Heart left ventricle (tissue), 16 donors: ENCODE measurements at places on chromosomes 6 and 20. TPM values are rescaled to one million over a fixed set of nuclear protein-coding genes. Genes with fewer than 3 reads are reported as not detected.

SRSF12 gene
- polyA plus RNA-seq = 0.28 TPM

GPX5 gene
- not detected for polyA plus RNA-seq

SLPI gene
- 1.1 TPM for polyA plus RNA-seq

COX7A2 gene
- polyA plus RNA-seq = 1,466 TPM

IL20RA gene
- polyA plus RNA-seq = 0.19 TPM

STX11 gene
- polyA plus RNA-seq = 4.7 TPM

SGK1 gene
- 19.7 TPM for polyA plus RNA-seq

CST7 gene
- polyA plus RNA-seq = 1.2 TPM

ID4 gene
- polyA plus RNA-seq = 5.9 TPM

TRIM40 gene
- polyA plus RNA-seq = not detected

CYP39A1 gene
- 2.9 TPM for polyA plus RNA-seq

GRM4 gene
- not detected for polyA plus RNA-seq

PMEPA1 gene
- 12.6 TPM for polyA plus RNA-seq

RGS17 gene
- polyA plus RNA-seq = 0.30 TPM

SLC35D3 gene
- polyA plus RNA-seq = 0.03 TPM

TRIM10 gene
- not detected for polyA plus RNA-seq

SGK2 gene
- 0.72 TPM for polyA plus RNA-seq

SLC24A3 gene
- polyA plus RNA-seq = 0.86 TPM

PRR18 gene
- polyA plus RNA-seq = not detected

COL11A2 gene
- 0.39 TPM for polyA plus RNA-seq

MUCL3 gene
- polyA plus RNA-seq = 0.03 TPM

LAMA2 gene
- polyA plus RNA-seq = 85.0 TPM

OR2H2 gene
- polyA plus RNA-seq = not detected

HLA-DRA gene
- 65.7 TPM for polyA plus RNA-seq

CAPN11 gene
- 0.35 TPM for polyA plus RNA-seq
